ENCODE measurements at places on chromosomes 11 and 22.
A peak's percentile ranks its signal among the peaks of the same experiment; 100 is the strongest.

- DNase-seq: no peak
These were observed 46.3 kb upstream of the SYT13 start for GRCh38 chr11:45332276-45332934.

GRCh38 chr11:44171518-44171917 lies 76.0 kb downstream of the EXT2 start:
- DNase-seq: no peak

GRCh38 chr11:46680164-46680760 lies 20.2 kb downstream of the ARHGAP1 start:
- no peak for DNase-seq

GRCh38 chr11:126700768-126701519 lies 299.6 kb downstream of the KIRREL3 start:
- DNase-seq: no peak

GRCh38 chr11:19557720-19558140 lies 154.9 kb upstream of the NAV2 start:
- DNase-seq: peak; percentile 73

GRCh38 chr11:94762208-94762607 lies 5.9 kb upstream of the AMOTL1 start:
- no peak for DNase-seq
